NCI-H146 (cell line): ENCODE measurements at places on chromosomes 3 and 15.

- no peak for DNase-seq
These were observed 160.7 kb downstream of the BBX start for GRCh38 chr3:107683447-107683846.

DNA sequence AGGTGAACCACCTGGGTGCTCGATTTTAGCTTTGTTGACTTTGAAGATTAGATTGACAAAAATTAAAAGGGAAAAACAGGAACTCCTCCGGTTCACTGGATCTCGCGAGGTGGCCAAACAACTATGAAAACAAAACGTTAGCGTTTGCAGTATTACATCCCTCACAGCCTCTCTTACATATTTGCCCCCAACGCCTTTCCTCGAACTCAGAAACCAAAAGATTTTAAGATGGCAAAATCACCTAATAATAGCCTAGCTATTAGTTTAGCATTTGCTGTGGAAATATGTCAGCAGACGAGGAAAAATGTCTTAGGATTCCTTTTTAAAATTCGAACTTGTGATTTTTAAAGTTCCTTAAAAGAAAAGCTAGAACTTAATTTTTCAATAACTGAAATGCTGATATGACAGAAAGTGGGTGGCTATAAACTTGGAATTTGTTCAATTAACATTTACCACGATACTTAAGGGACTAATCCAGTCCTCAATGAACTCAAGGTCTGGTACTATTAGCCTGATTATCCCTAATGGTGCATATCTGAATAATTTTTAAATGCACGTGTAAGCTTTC, 491 bp upstream of the SENP7 start:
- DNase-seq, result no peak

- no peak for DNase-seq
These were observed 13.0 kb downstream of the GP5 start for GRCh38 chr3:194386066-194386465.

- DNase-seq, result no peak
These were observed 27.1 kb upstream of the C3orf49 start for GRCh38 chr3:63791974-63792373.

DNA sequence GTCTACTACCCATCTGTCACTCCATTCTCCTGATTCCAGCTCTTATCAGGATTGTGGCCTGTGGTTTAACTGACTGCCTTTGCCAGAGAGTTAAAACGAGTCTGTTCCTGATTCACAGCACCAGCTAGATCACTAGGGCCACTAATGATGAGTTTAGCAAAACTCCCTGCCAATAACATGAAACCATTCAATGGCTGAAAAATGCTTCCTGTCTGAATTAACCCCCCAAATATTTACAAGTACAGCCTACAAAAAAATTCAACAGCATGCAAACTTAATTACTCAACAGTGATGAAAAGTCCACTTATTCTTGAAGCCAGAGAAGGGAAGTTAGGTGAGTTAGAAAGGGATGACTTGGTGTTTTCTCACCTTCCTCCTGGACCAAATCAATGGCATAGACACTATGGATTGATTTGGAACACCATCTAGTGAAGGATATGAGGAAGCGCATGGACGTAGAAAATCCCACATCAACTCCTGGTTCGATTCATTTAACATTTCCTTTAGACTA, 141.4 kb downstream of the TGFBR2 start:
- peak; percentile 53 for DNase-seq

DNA sequence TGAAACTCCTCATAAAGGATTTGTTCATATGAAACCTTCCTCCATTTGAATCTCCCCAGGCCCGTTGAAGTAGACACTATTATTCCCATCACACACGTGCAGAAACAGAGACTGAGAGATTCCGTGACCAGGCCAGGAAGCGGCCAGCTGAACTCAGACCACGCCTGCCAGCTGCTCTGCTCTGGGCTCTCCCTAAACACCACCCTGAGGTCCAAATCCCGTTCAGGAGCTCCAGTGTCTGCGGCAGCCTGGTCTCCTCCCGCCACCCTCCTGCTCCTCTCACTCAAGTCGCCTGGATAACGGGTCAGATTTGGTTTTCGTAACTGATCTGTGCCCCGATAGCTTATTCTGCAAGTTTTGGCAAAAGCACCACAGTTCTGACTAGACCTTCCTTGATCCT, 53.6 kb upstream of the SNRPA1 start:
- DNase-seq, result no peak

GRCh38 chr3:141992512-141992911, 116.1 kb downstream of the ATP1B3 start:
- no peak for DNase-seq

DNA sequence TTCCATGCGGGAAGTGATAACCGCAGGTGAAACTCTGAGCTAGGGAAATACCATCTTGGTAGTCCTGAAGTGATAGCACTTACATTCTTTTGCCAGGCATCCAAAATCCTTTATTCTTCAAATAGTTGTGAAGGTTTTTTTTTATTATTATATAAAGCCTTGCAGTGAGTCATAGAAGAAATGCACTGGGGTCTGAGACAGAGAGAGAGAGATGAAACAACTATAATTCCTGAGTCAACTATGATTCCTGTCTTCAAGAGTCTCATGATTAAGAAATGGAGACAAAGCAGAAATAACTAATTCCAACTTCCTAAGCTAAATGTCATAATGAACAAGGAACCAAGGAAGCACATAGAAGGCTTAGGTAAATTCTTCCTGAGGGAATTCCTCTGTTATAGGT, 495.6 kb downstream of the LPP start:
- no peak for DNase-seq
